ENCODE measurements at places on chromosomes 16 and 17.

GRCh38 chr16:12152740-12153139, 176.2 kb downstream of the SNX29 start:
- no peak for DNase-seq

GRCh38 chr16:11629071-11630030, 38.9 kb upstream of the SNN start:
- DNase-seq: no peak

- DNase-seq: no peak
These were observed 88.8 kb downstream of the MRM1 start for GRCh38 chr17:36690190-36690589.

- peak; percentile 37 for DNase-seq
These were observed 30.2 kb downstream of the BRD7 start for GRCh38 chr16:50338371-50339231.

DNA sequence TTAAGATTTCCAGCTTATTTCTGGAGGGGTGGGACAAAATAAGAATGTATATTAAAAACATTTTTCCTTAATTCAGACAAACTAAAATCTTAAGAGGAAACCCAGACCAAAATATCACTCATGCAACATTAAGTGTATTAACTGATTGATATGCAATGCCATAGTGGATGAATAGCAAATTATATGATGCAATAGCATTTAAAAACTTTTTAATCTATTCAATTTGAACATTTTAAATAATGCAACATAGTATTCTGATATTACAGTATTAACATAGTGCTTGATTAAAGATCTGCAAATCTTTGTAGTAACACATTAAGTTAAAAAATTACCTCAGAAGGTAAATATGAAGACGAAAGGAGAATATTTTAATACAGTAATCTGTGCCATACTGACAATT, 15.3 kb upstream of the INTS2 start:
- DNase-seq: no peak

- peak; percentile 32 for DNase-seq
These were observed 6.5 kb downstream of the FMNL1 start for GRCh38 chr17:45227926-45228762.

DNA sequence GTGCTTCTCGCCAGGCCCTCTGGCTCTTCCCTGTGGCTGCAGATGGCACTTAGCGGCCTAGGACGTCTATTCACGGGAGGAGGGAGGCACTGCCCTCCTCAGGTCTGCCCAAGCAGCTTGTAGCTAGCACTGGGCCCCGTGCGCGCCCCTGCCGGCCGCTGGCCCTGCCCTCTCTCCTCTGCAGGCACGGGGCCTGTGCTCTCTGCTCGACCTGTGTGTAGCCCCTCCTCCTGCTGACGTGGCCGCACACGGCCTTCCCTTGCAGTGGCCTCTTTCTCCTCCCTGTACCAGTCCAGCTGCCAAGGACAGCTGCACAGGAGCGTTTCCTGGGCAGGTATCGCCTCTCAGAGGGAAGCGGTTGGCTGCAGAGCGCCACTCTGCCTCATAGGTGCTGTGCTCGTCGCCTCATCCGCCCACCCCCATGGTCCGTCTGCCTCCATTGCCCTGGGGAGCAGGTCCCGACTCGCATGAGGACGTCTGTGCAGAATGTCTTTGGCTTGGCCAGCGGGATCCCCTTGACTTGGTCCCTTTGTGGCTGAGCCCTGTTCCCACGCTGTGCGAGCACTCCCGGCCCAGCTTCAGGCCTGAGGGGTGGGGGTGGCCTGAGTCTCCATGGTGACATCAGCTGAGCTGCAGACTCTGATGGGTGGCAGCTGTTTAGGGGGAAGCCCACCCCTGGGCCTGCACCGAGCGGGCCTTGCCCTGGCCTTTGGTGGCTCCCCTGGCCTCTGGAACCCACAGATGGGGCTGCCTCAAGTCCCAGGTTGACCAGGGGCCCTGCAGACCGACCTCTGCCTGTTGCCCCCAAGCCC, 34.6 kb downstream of the TSC2 start:
- DNase-seq: no peak

- DNase-seq: no peak
These were observed at the start of gene CCL3 for GRCh38 chr17:36089888-36090836. CCL3 (minus strand) TSS chr17:36090143; CDS start chr17:36090058, 85 bp downstream.

GRCh38 chr16:29696881-29697331, 17.9 kb downstream of the QPRT start:
- no peak for DNase-seq

All from CD4-positive, CD25-positive, alpha-beta regulatory T cell (primary cell).